ENCODE measurements at places on chromosomes 12 and 14.

GRCh38 chr12:67424784-67425183 lies 155.6 kb downstream of the CAND1 start:
- DNase-seq: no peak

DNA sequence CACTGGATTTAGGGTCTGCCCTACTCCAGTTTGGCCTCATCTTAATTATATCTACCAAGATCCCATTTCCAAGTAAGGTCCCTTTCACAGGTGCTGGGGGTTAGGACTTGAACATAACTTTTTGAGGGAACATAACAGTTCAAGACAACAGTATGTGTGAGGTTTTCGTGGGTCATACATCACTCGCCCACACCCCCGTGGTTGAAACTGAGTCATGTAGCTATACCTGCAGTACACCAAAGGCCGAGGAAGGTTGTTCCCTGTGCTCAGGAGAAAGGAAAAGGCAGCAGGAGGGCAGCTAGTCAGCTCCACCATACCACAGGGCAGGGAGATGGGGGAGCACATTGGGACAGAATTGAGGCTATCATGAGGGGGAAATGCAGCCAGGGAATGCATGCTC lies 167.0 kb downstream of the PPM1H start:
- DNase-seq: no peak

- no peak for DNase-seq
Observed at GRCh38 chr12:59079002-59079401, 158.7 kb upstream of the LRIG3 start.

DNA sequence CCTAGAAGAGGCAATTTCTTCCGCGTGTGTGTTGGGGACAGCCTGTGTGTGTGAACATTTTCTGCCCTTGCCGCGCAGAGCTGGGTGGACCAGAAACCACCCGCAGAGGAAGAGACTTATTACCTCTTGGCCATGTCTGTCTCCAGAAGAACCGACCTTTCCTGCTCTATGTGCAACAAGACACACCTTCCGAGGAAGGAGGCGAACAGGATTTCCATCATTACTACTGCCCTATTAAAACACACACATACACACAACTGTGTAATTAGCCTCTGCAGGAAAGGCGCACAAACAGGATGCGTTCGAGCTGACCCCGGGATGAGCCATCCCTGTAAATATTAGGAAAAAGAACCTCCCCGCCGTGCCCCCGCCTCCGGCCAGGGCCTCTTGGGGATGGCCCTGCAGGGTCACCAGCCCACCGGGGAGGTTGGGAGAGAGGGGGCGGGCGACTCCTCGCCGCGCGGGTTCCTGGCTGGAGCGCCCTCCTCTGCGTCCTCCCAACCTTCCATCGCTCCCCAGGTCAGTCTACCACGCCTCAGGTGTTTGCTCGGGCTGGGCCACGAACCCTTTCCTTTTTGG lies 484 bp upstream of the PRKCH start:
- DNase-seq: no peak

DNA sequence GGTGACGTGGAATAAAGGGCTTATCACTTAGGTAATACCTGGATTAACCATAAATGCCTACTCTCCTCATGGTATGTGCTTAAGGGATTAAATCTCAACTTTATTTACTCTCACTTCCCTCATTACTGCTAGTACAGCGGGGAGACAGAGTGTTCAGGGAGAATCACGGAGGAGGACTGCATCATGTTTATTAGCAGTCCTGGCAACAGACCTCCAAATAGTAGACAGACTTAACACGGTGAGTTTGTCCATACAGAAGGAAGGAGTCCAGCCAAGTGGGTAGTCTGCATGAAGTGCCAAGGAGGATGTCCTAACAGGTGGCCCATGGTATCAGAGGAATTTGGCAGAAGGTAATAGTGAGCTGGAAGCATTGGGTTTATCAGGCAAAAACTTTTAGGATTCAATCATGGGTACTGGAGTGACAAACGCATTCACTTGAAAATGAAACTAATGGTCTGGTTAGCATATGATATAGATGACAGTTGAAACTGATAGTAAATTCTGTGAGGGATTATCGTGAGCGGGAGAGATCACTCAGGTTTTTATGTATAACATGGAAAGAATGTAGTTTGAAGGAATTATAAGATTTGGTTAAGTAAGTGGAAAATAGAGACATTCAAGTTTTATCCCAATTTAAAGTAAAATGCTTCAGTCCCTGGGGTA lies 471.8 kb downstream of the TMEM117 start:
- DNase-seq: no peak

GRCh38 chr14:106528717-106529116 lies 1002.3 kb downstream of the TMEM121 start:
- DNase-seq: no peak

DNA sequence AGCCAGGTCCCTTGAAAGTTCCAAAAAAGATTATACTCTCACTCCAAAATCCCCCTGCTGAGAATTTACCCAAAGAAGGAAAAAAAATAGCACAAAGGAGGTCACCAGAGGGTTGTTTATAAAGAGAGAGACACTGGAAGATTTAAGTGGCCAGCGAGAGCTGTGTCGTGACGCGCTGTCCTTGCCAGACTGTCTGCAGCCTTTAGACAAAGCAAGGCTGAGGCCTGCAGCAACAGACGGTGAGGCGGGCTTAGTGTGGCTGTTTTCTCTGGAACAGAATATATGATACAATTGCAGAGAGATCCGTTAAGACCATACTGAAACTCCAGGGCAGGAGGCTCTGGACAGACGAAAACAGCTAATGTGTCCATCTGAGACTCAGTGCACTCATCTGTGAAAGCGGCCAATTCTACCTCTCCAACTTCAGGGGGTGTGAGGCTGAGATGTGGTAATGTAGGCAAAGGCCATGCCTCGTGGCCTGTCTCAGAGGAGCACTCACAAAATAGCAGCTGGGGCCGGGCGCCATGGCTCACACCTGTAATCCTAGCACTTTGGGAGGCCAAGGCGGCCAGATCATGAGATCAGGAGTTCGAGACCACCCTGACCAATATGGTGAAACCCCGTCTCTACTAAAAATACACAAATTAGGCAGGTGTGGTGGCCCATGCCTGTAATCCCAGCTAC lies 36.2 kb downstream of the ANAPC7 start:
- DNase-seq: no peak

GRCh38 chr12:68280240-68280639 lies 26.8 kb upstream of the IL22 start:
- DNase-seq: no peak

DNA sequence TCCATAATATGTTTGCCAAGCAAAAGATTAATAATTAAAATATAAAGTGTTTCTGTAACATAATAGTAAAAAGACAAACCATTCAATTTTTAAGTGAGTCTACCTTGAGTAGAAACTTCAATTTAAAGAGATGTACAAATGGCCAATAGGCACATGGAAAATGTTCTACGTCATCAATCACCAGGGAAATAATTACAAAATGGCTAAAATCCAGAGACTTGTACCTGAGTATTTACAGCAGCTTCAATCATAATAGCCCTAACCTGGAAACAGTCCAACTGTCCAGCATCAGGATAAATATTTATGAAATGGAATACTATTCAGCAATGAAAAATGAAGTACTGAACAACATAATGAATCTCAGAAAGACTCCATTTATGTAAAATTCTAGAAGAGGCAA lies 95.5 kb upstream of the FAR2 start:
- DNase-seq: no peak

All from SK-N-DZ (cell line).